ENCODE measurements at places on chromosomes 1 and 21.

DNA sequence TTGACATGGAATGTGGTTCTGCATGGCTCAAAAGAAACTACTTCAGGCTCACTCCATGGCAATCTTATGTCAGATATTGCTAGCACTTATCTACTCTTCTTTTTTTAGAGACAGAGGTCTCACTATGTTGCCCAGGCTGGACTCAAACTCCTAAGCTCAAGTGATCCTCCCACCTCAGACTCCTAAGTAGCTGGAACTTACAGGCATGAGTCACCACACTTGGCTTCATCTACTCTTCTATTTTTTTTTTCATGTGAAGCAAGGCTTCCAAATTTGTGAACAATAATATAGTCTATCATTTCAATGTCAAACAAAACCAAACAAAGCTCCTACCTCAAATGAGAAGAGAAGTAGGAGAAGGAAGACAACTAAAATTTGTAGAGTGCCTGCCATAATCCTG lies 7.5 kb upstream of the PSEN2 start:
- no peak for DNase-seq

DNA sequence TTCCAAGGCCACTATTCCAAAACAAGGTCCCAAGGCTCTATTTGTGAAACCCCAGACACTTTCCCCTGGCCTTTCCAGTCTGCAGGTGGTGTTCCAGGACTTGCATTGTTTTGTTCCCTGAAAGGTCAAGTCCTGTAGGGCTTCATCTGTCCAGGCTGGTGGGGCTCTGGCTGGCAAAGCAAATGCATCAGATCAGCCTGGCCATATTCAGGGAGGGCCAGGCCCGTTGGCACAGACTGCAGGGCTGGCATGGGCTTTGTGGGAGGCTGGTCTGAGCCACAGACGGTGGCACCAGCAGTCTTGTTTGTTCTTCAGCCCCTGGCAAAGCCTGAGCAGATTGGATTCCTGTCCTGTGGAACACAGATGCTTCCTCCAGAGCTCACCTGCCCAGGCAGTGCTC lies 93.0 kb downstream of the SPATA46 start:
- no peak for DNase-seq

DNA sequence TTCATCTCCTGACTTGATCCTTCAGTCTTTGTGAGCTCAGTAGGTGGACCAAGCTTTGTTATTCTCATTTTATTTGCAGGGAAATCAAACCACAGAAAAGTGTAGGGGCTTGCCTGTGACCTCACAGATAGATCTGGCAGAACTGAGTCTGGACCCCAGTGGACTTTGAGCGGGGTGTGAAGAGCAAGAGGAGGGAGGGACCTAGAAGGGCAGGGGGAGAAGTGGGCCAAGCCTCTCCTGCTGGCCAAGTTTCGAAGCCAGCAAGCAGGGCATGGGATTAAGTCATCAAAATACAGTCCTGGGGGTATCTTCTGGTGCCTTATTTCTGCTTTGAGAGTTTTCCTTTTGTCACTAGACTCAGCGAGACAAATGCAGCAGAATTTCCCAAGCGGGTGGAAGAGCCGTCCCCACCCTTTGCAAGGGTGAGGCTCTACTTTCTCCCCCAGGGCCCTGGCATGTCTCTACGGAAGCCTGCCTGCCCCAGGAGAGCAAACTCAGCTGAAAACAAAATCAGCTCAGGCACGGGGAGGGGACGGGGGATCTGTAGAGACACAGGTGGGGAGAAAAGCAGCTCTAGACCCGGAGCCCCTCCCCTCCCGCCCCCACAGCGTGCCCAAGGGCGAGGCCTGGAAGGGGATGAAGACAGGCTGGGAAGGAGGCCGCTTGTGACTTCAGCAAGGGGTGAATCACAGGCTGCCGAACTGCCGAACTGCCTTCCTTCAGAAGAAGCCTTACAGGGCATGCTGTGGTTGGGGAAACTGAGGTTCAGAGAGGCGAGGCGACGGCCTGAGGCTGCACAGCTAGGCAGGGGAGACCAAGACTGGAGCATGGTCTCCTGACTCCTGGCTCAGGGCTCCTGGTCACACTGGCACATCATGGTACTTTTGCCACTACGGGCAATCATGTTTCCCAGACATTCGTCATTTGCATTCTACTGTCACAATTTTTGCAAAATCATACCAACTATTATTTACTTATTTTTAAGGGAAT lies 19.2 kb downstream of the PKP1 start:
- no peak for DNase-seq

- DNase-seq = no peak
Measured at GRCh38 chr1:194277927-194278326, 1091.5 kb upstream of the B3GALT2 start.

- no peak for DNase-seq
Measured at GRCh38 chr1:110600716-110601115, 5.4 kb downstream of the KCNA2 start.

GRCh38 chr1:33400153-33400911 lies 30.6 kb downstream of the PHC2 start:
- no peak for DNase-seq

DNA sequence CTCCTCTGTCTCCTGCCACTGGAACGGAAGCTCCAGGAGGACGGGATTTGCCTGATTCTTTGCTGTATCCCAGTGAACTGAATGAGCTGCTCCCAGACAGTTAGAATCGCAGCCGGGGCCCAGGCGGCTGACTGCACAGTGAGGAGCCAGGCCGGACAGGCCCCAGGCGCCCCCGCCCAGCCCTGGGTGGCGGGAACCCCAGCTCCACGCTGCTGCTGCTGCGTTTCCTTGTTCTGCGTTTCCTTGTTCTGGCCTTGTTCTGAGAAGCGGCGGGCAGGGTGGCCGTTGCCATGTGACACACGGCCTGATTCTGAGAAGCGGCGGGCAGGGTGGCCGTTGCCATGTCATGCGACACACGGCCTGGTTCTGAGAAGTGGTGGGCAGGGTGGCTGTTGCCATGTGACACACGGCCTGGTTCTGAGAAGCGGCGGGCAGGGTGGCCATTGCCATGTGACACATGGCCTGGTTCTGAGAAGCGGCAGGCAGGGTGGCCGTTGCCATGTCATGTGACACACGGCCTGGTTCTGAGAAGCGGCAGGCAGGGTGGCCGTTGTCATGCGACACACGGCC lies 56.2 kb downstream of the SLC37A1 start:
- DNase-seq = peak; percentile 4

DNA sequence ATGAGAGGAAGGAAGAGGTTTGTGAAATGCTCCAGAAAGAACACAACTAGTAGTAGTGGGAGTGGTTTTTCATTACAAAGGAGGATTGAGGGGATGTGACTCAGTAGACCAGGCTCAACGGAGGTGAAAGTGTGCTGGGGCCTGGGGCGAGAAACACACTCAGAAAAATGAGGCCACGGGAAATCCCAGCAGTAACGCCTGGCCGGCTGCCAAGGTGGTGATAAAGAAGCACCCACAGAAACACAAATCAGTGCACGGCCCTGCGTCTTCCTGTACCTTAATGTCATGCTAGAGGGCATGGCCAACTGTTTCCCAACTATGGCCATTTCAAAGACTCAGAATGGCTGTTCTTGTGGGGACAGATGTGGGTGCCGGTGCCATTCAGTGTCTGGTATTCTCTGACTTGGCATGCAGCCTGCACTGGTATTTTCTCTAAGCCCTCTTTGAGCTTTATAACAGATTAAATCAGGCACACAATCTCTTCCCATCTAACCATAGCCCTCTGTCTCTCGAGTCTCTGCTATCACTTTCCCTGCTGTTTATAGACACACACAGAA lies 38.2 kb downstream of the URB2 start:
- DNase-seq = peak; percentile 79

GRCh38 chr21:34827445-34828235 lies 158.8 kb downstream of the CLIC6 start:
- DNase-seq = no peak

GRCh38 chr1:220368352-220369265 lies 96.4 kb upstream of the RAB3GAP2 start:
- no peak for DNase-seq

DNA sequence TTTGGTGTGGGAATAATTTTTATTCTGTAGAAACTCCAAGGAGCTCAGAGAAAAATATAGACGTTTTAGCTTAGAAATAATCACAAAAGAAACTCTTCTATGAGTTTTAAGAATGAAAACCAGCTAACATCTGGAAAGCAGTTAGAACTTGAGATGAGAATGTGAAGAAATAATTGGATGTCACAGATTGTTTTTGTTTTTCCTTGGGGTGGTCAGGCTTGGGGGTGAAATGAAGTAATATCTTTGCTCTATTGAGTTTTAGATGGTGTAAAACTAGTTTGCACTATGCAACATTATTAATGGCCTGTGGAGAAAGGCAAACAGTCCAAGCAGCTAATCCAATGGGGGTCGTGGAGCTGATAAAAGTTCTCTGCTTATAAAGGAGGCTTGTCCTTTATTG lies 101.2 kb downstream of the FMN2 start:
- no peak for DNase-seq

DNA sequence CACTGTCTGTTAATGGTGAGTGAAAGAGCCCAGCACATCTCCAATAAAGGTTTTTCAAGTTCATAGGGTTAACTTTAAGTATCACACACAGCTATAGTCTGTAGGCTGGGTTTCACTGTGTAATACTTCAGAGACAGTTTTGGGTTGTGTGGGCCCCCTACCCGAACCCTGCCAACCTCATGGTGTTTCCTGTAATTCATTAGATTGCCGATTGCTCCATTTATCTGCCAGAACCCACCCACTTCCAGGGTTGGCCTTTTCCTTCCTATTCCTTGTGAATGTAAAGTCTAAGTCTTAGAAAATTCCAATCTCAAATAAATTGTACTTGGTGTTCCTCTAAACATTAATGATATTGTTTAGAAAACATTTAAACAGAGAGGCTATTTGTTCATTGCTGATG lies 43.6 kb downstream of the CTTNBP2NL start:
- DNase-seq = no peak

DNA sequence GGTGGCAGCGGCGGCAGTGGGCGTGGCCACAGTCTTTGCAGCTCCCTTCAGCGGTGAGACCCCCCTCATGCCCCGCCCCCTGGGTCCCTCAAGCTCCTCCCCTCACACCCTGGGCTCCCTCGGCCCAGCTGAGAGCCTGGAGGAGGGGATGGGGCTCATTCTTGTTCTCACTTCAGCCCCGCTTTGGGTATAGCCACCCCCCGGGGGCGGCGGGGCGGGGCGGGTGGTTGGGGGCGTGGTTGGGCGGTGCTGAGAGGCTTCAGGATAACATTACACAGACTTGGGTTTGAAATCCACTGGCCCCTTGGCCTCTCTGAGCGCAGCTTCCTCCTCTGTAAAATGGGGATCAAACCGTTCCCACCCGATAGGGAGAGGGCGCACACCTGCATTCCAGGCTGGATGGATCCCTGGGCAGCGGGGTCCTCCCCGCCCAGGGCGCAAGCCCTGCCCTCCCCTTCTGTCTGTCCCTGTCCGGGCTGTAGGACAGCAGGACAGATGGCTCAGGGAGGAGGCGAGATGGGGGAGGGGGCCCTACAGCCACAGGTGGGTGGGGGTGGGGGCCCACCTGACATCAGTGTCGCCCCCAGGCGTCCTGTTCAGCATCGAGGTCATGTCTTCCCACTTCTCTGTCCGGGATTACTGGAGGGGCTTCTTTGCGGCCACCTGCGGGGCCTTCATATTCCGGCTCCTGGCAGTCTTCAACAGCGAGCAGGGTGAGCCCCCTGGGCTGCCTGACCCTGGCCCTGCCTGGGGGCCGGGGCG lies 5.1 kb downstream of the CLCNKA start:
- no peak for DNase-seq

- DNase-seq = no peak
Measured at GRCh38 chr1:6361124-6361775, 32.3 kb downstream of the ACOT7 start.

GRCh38 chr1:94416901-94417727 lies 1.1 kb upstream of the ABCD3 start:
- no peak for DNase-seq

DNA sequence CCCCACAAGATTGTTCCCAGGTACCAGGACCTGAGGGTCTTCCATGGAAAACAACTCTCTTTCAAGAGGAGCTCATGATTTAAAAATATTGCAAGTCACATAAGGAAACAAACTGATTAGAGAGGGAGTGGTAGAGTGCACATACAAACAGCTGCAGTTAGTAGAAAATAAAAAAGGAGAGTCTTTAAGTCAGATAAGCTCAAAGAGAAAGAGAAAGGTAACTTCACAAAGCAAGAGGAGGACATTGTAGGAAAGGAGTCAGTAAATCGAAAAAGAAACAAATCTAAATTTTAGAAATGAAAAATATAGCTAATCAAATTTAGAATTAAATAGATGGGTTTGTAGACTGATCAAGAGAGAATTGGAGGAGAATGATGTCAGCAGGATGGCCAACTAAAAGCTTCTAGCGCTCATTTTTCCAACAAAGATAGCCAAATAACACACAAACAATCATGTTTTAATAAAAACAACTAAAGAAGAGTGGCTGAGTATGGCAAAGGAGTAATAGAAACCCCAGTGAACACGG lies 86.1 kb upstream of the CD53 start:
- no peak for DNase-seq

GRCh38 chr1:99731384-99731783 lies 35.1 kb downstream of the FRRS1 start:
- DNase-seq = no peak

DNA sequence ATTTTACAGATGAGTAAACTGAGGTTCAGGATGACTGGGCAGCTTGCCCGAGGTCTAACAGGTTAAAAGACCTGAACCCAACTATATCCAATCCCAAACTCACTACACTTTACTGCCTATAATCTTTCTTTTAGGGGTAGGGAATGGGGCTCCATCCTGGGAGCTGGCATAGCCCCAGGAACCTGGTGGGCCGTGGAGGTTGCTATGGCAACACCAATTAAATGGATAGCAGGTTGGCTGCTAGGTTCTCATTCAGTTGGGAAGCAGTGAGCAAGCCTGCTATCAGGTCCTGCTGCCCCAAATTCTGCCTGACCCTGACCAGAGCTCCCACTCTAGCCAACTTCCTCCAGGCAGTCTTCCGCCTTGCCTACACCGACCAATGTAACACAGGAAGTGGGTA lies 40.9 kb downstream of the LRP8 start:
- no peak for DNase-seq

- DNase-seq = no peak
Measured at GRCh38 chr1:154422521-154422920, 17.4 kb downstream of the IL6R start.

DNA sequence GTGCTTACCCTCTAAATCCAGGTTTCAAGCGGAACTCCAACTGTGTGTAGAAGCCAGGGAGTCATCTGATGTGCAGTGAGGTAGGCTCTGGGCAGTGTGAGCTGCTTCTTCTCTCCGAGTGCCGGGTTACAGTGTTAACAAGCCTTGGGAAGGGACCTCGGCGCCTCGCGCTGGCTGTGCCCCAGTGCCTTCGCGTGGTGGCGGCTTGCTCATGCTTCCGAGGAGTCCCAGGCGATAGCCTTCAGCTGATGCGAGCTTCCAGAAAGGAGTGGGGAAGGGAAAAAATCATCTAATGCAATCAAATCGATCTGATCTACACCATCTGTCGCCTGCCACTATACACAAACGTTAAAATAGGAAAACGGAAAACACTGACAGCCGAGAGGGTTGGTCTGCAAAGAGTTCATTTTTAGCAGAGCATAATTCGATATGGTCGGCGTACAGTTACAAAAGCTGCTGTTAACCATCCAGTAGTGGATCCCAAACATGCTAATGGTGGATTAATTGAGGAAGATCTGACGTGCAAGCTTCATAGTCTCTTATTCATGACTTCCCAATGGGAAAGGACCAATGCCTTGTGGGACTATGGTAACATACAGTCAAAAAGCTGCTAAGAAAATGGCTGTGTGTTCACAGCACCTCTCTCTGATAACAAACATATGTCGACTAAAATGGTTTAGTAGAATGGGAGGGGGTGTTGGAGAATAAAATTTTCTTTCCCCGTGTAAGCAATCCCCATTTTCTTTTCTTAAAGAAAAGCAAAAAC lies 128.7 kb upstream of the DPYD start:
- DNase-seq = no peak

- no peak for DNase-seq
Measured at GRCh38 chr21:31744182-31744800, 12.4 kb upstream of the SCAF4 start.

GRCh38 chr1:71390518-71390917 lies 309.7 kb upstream of the ZRANB2 start:
- no peak for DNase-seq
